ENCODE measurements at places on chromosomes 6 and 20.

- no peak for DNase-seq
Observed at GRCh38 chr6:46706464-46706863, 18.8 kb downstream of the TDRD6 start.

DNA sequence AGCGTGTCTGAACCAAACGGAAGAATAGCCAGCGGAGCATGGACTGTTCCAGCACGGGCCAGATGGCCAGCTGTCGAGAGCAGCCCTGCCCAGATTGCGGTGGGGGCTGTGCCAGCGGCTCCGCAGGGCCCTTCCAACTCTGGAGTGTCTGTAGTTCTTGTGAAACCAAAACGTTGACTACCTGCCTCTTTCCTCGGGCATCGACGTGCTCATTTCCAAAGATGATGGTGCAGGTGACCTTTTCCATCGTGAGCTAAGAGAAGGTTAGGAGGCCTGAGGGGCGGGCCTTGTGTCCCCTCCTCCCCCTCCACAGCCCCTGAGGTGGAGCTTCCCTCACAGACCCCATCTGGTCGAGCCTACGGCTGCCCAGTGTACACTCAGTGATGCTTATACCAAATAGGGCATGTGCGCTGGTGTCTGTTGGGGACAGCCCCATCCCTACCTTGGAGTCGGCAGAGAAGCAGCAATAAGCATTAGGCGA lies 12.9 kb upstream of the C20orf144 start:
- DNase-seq, result peak; percentile 78

- DNase-seq, result no peak
Observed at GRCh38 chr6:125957845-125958244, 1.3 kb downstream of the HINT3 start.

- DNase-seq, result no peak
Observed at GRCh38 chr6:23524548-23524947, 601.5 kb upstream of the NRSN1 start.

DNA sequence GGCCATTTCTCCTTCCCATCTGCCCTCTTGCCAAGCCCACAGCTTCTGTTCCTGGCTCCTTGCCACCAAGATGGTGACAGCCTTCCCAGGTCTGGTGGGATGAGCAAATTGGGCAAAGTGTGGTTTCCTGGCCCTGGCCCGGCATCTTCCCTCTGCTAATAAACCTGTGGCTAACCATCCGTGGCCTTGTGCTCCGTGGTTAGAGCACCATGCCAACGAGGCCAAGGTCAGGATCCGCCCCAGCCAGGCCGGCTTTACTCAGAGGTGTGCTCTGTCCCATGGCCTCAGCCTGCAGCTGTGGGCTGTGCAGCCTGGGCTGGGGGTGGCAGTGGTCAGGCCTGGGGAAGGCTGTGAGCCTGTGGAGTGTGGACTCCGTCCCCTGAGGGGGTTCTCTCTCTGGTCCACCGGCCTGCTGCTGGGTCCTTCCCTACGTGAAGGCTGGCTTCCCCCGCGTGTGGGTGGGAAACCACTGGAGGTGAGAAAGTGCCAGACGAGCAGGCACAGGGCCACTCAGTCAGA lies 117.4 kb downstream of the VEGFA start:
- DNase-seq, result no peak

GRCh38 chr6:88566746-88567534 lies 396.5 kb downstream of the RNGTT start:
- DNase-seq, result no peak

DNA sequence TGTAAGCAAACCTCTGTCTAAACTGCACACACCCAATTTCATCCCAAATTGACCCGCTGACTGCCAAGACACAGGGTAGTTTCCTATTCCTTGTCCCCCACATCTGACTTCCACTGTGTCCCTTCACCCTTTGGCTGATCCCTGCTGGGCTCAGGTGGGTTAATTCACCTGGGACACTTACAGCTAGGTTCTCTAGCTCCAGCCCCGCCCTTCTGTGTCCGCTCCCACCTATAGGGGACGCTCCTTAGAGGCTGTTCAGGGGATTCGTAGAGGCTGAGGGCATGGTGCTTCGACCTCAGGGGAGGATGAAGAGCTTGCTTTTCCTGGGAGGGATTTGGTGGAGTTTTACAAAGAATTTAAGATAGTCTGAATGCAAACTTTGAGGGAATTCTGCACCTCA lies 4.0 kb upstream of the CD93 start:
- DNase-seq, result no peak

GRCh38 chr6:13336553-13336952 lies 8.2 kb upstream of the TBC1D7 start:
- peak; percentile 72 for DNase-seq

GRCh38 chr20:24164360-24164759 lies 175.8 kb upstream of the GGTLC1 start:
- no peak for DNase-seq

GRCh38 chr6:34082348-34082747 lies 63.5 kb downstream of the GRM4 start:
- DNase-seq, result no peak

- peak; percentile 6 for DNase-seq
Observed at GRCh38 chr6:8558953-8559352, 123.6 kb upstream of the SLC35B3 start.

DNA sequence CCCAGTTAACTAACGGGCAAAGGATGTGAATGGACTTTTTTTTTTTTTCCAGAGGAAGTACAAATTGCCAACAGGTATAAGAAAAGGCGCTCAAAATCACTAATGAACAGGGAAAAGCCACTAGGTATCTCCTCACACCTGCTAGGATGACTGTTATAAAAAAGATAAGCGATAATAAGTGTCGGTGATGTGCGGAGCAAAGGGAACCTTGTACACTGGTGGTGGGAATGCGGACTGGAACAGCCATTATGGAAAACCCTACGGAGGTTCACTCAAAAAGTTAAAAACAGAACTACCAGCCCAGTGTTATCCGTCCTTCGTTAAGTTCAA lies 787 bp upstream of the RAB32 start:
- DNase-seq, result no peak

DNA sequence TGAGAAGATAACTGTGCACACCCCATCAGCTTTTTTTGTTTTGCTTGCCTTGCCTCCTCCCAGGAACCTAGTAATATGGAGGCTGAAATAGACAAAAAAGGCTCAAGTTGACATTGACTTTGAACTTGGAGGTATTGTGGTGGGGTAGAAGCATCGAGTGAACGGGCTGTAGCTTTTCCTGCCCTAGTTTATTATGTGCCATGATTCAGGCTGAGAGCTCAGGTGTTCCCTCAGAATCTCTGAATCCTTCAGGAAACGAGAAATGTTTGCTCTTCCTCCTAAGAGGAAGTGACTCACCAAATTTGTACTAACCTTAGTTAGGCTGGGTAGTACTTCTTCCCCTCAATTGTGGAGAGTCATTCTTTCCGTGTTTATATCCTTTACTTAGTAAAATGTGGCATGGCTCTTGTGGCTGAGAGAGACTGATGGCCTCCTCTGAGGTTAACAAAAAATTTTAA lies 98.8 kb downstream of the SASH1 start:
- DNase-seq, result peak; percentile 62

DNA sequence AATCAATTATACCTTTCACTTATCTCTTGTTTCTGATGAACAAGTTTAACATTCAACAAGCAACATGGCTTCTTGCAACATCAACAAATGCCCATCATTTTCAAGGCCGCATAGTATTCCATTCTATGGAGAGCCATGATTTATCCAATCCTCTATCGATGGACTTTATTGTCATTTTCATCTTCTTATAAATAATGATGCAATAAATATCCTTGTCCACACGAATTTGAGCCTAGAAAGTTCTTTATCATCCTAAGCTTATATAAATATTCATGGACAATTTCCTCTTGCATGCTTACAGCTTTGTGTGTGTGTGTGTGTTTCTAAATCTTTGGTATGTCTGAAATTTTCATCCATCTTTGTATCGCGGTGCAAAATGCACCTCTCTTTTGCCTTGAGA lies 29.1 kb downstream of the TOX2 start:
- no peak for DNase-seq

DNA sequence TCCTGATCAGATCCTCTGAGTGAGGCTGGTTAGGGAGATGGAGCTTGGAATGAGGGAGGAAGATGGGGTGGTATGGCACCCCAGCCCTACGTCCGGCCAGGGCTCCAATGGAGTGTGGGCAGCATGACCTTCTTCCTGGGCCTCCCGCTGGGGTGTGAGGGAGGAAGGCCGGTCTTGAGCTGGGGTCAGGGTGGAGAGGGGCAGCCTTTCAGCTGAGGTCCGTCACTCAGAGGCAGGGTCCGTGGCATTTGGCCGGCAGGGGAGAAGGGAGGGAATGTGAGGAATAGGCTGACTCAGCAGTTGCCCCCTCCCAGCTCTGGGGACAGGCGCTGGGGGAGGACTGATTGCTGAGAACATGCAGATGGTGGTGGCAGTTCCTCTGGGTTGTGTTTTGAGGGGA lies 25.5 kb upstream of the VEGFA start:
- no peak for DNase-seq

DNA sequence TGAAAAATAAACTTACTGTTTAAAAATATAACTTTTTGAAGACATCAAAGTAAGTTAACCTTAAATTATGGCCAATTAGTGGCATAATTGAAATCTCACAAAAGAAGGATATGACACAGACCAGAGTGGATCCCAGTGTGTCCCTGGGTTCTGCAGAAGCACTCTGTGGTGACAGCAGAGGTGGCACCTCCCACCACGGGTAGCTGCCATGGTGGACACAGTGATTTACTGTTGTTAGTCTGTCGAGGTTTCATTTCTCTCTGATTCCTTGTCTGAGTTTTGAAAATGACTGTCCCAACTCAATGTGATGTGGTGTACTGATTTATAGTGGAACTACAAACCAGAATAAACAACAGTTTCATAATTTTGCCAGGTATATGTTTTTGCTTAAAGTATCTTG lies 76.5 kb downstream of the TULP4 start:
- DNase-seq, result no peak

- DNase-seq, result no peak
Observed at GRCh38 chr6:52564856-52565255, 12.0 kb downstream of the TRAM2 start.

DNA sequence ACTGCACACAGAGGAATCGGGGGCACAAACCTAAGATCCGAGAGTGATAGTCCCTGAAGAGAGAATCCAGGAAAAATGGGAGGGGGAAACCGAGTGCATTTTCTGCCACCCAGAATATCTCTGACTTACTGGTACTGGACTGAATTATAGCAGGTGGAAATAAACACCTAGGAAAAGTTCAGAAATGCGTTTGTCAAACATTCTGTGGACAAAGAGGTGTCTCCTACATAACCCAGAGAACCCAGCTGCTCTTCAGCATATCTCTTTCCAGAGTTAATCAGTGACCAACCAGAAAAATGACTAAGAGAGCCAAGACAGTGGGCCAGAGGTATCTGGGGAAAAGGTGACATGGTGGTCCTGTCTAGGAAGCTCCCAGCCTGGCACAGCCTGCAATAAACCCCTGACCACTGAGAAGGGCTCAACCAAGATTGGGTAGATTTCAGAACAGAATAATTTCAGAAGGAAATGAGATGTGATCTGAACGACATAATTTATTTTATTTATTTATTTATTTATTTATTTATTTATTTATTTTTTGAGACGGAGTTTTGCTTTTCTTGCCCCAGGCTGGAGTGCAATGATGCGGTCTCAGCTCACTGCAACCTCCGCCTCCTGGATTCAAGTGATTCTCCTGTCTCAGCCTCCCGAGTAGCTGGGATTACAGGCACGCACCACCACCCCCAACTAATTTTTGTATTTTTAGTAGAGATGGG lies 6.0 kb upstream of the VNN1 start:
- no peak for DNase-seq

DNA sequence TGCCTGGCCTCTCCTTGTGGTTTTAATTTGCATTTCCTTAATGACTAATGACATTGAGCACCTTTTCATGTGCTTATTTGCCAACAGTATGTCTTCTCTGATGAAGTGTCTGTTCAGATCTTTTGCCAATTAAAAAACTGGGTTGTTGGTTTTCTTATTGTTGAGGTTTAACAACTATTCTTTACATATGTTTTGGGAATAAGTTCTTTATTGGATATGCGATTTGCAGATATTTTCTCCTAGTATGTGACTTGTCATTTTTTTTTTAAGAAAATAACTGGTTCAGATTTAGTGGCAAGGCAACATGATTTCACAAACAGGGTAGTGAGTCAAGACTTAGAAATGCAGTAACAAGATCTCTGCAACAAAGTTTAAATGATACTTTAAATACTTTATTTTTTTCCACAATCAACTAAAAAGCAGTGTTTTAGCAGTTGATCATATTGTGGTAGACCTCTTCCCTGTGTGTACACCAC lies 67.8 kb downstream of the TIAM2 start:
- DNase-seq, result no peak

GRCh38 chr20:9241232-9241692 lies 172.4 kb downstream of the PLCB4 start:
- DNase-seq, result peak; percentile 44

GRCh38 chr6:1524040-1524480 lies 85.7 kb upstream of the FOXC1 start:
- DNase-seq, result no peak

DNA sequence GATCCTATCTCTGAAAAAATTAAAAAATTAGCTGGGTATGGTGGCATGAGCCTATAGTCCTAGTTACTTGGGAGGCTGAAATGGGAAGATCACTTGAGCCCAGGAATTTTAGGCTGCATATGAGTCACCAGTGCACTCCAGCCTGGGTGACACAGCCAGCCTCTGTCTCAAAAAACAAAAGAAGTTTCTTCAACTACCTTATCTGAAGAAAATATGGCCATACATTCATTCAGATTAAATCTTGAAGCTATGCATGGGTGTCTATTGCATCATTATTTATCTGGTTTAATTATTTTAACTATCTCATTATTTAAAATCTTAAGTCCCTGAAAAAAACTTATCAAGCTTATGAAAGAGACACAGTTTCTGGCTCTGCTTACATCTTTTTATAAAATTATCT lies 204.1 kb downstream of the SIM1 start:
- no peak for DNase-seq

DNA sequence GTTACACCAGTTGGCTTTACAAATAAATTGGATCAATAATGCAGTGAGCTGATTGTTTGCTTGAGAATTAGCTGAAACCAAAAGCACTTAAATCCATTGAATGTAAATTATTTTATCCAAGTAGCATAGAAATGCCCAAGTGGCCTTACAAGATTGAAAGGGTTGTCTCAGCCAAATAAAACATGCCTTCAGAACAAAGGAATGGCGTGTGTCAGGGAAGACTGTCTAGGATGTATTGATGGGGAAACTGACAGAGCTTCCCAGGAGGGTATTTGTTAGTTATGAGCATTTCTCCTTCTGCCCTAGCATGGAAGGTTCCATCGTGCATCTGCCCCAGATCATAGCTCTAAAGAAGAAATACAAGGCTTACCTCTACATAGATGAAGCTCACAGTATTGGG lies 103.9 kb upstream of the ISM1 start:
- DNase-seq, result no peak

- DNase-seq, result no peak
Observed at GRCh38 chr6:134614606-134615485, 296.9 kb upstream of the SGK1 start.

- no peak for DNase-seq
Observed at GRCh38 chr6:156598071-156598854, 178.9 kb upstream of the ARID1B start.

GRCh38 chr6:43264599-43265145 lies 21.4 kb downstream of the TTBK1 start:
- no peak for DNase-seq

- no peak for DNase-seq
Observed at GRCh38 chr6:11050731-11051130, 6.6 kb upstream of the ELOVL2 start.

- no peak for DNase-seq
Observed at GRCh38 chr6:45351667-45352066, 23.5 kb downstream of the RUNX2 start.

All from NCI-H2029 (cell line).